ENCODE measurements at places on chromosomes 12 and 14.

DNA sequence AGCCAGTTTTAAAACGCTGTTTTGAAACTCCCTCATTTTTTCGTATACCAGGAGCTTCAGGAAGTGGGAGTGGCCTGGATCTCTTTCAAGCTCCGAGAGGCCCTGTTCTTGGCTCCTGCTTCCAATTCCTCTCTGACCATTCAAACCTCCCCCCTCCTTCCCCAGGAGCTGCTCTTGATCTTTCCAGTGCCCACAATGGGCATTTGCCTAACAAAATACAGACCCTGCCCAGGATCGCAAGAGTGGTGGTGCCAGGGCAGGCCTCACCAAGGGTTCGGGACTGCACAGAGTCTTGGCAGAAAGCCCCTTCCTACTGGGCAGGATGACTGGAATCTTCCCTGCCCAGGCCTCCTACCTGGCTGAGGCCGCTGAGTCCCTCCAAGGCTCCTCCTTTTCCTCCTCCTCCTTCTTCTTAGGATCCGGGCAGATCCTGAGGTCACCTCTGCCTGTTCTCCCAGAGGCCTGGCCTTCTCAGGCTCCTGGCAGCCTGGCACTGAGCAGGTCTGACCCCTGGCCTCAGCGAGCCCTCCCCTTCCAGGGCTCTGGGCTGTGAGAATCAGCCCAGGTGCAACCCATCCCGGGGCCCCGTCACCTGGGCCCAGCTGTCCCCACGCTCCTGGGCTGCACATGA is 46.9 kb upstream of the NOS1 start:
- DNase-seq = no peak

DNA sequence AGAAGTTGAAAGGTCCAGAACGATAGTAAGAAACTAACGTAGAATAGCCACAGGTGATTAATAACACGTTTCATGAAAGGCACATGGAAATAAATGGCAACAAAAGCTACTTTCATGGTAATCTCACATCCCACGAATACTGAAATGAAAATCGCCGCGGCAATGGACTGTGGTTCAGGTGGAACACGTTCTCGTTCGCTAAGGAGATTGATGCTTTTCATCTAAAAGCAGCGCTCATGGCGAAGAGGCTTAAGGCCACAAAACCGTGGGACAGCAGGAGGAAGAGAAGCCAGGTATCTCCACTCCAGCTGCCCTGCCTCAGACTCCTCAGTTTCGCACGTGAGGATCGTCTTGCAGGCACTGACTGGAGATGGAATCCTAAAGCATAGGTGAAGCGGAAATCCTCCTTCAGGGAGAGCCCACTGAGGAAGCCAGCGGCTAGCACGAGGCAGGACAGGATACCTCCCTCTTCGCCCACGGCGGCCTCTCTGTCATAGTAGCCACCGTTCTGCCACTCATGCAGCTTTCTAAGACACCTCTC is 696 bp upstream of the GPHN start:
- DNase-seq = peak; percentile 92

DNA sequence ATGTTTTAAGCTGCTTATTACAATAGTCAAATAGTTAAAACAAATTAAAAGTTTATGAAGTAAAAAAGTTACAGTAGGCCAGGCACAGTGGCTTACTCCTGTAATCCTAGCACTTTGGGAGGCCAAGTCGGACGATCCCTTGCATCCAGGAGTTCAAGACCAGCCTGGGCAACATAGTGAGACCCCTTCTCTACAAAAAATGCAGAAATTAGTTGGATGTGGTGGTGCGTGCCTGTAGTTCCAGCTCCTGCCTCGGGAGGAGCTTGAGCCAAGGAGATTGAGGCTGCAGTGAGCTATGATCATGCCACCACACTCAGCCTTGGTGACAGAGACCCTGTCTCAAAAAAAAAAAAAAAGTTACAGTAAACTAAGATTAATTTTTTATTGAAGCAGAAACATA is 142.6 kb downstream of the MIPOL1 start:
- DNase-seq = no peak

DNA sequence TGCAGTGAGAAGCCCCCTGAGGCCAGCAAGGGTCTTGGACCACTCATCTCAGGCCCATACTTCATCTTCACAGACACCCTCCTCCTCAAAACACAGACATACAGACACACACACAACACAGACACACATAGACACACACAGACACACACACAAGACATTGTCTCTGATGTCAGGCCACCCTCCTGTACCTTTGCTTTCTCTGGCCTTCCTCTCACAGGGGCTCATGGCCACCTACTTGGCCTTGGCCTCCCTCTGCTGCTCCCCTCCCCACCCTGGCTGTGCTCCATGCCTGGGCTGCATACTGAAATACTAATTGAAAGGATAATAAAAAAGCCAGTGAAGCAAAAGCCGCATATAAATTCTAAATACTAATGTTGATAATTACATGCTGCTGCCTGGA is 1.6 kb upstream of the SYNDIG1L start:
- no peak for DNase-seq

- DNase-seq = no peak
These were observed 208.4 kb downstream of the DPF3 start for GRCh38 chr14:72685456-72685855.

DNA sequence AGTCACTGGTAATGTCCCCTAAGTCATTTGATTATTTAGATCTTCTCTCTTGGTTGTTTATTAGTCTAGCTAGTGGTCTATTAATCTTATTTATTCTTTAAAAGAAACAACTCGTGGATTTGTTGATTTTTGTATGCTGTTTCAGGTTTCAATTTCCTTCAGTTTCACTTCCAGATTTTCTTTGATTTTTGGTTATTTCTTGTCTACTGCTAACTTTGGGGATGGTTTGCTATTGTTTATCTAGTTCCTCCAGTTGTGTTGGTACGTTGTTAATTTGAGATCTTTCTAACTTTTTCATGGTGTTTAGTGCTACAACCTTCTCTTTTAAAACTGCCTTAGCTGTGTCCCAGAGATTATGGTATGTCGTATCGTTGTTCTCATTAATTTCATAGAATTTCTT is 18.5 kb upstream of the CD69 start:
- no peak for DNase-seq

GRCh38 chr14:70489579-70490200 is 37.7 kb downstream of the ADAM21 start:
- DNase-seq = no peak

- no peak for DNase-seq
These were observed 22.3 kb downstream of the CAMKK2 start for GRCh38 chr12:121274036-121274763.

- DNase-seq = no peak
These were observed 83.2 kb downstream of the DAD1 start for GRCh38 chr14:22505697-22506377.

- no peak for DNase-seq
These were observed 235.2 kb downstream of the PCNX1 start for GRCh38 chr14:71142375-71143038.

GRCh38 chr12:5956987-5957386 is 11.9 kb upstream of the ANO2 start:
- DNase-seq = no peak

GRCh38 chr12:116969615-116970585 is 59.1 kb downstream of the FBXW8 start:
- no peak for DNase-seq

- DNase-seq = no peak
These were observed 123.9 kb downstream of the BRMS1L start for GRCh38 chr14:35949920-35950513.

- peak; percentile 93 for DNase-seq
These were observed 62.0 kb upstream of the OSBPL8 start for GRCh38 chr12:76621582-76622024.

DNA sequence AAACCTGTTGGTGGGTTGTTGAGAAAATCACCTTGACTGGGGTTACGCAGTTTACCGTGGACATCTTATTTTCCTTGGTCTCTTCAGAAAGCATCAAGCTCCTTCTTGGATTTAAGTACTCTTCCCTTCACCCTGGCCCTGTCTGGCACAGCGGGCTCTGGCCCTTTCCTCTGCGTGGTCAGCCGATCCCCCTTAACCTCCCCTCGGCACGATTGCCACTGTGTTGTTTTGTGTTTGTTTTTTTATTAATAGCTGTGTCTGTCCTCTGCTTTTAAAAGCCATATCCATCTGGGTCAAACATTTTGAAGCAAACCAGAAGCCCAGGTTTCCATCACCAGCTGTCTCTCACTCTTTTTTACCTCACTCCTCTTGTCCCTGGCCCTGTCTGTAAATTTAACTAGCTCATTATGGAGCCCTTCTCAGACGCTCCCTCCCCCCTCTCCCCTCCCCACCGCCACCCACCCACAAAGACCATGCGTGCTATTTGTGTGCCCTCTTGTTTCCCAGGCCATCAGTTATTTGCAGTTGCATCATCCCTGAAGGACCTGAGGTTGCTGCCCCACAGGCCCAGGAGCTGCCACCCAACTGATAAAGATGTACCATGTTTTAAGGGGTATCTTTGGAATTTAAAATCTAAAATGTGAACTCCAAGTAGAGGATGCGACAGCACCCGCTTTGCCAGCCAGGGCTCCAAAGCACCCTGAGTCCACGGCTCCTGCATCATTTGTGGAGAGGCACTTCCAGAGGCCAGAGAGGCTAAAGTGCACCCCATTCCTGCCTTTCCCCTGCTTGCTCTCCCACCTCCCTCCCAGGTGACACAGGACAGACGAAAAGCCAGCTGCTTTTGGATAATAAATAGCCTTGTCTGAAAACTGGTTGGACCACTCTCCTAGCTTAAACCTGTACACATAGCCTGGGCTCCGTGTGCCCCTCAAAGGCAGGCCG is 3.9 kb downstream of the BCL11B start:
- DNase-seq = no peak

GRCh38 chr12:50132505-50133135 is 20.6 kb downstream of the COX14 start:
- no peak for DNase-seq

GRCh38 chr12:115194448-115194847 is 510.5 kb upstream of the TBX3 start:
- DNase-seq = no peak

- no peak for DNase-seq
These were observed 50.3 kb downstream of the BEGAIN start for GRCh38 chr14:100536721-100537445.

DNA sequence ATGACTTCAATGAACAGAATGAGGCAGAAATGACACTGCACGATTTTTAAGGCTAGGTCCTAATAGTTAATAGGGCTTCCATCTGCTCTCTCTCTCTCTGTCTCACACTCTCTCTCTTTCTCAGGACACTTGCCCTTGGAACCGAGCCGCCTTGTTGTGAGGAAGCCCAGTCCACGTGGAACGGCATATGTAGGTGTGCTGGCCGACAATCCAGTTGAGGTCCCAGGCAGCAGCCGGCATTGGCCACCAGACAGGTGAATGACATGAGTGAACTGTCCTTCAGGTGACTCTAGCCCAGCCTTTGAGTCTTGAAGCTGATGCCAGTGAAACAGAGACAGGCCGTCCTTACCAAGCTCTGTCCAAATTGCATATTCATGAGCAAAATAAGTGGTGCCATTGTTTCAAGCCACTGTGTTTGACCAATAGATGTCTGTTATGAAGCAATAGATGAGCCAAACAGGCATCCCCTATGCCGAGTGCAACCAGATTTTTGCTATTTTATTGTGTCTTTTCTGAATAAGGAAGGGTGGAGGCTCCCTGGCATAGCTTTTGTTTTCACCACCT is 217.5 kb upstream of the LHX5 start:
- DNase-seq = no peak

Data from esophagus muscularis mucosa (tissue), 4 donors.